Astrocyte (in vitro differentiated cells and primary cell): ENCODE measurements at places on chromosomes 4 and X. TPM values are rescaled to one million over a fixed set of nuclear protein-coding genes. Genes with fewer than 3 reads are reported as not detected.
A peak's percentile ranks its signal among the peaks of the same experiment; 100 is the strongest.

DNA sequence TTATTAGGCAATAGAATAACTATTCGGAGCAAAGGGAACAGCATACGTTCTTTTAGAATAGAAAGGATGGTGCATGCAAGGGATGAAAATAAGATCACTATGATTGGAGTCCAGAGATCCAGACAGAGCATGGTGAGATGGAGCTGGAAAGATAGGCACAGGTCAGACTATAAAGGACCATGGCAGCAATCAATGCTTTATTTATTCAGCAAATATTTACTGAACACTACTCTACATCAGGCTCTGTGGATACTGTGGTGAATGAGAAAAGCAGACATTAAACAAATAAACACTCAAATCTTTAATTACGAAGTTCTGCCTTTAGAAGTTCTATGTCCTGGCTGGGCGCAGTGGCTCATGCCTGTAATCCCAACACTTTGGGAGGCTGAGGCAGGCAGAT lies 44.7 kb upstream of the ACSL4 start:
- H3K36me3 ChIP-seq = no peaks in the 10 kb centered on the region
- DNase-seq = no peak
- H3K4me3 ChIP-seq = no peak overlapping the region
- peaks cover 6% of the 10 kb centered on the region for H3K4me1 ChIP-seq
- no peaks in the 10 kb centered on the region for H3K27me3 ChIP-seq

The F8A2 gene
- not detected in 2 replicates for total RNA-seq

DNA sequence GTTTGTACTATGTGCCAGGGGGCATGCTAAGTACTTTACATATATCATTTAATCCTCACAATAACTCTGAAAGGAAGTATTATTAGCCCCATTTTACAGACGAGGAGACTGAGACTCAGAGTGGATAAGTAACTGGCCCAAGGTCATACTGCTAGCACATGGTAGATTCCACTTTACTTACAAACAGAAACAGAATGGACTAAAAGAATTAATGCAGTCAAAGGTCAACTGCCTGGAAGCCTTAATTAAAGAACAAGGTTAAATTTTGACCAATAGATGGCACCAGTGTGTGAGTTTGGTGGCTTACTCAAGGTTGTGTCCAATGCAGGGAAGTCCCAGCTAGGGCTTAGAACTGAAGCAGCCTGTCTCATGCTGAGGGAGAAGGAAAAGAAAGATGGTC lies 4.7 kb downstream of the RIPPLY1 start:
- H3K4me3 ChIP-seq = no peak overlapping the region
- no peak overlapping the region for H3K27ac ChIP-seq
- H3K4me1 ChIP-seq = peaks cover 5% of the 10 kb centered on the region
- H3K36me3 ChIP-seq = no peaks in the 10 kb centered on the region
- peak; percentile 23 for DNase-seq
- no peaks in the 10 kb centered on the region for H3K27me3 ChIP-seq

DNA sequence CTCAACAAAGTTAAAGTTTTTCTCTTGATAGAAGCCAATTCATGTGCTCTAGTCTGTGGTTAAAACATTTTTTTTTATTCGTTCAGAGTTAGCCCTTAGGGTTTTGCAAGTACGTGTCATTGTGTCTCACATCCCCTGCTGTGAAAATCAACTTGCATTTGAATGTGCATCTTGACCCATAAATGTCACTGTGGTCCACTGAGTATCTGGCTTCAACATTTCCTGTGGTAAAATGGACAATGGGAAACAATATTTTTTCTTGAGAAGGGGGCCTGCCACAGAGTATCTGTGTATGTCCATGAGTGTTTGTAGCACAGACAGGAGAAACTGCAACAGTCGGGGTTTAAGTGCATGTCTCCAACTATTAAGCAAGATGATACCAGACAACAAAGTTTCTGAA lies 554.8 kb upstream of the TENM3 start:
- DNase-seq = peak; percentile 90
- H3K27me3 ChIP-seq = no peaks in the 10 kb centered on the region
- H3K27ac ChIP-seq = peak overlapping the region; percentile 98
- no peak overlapping the region for H3K4me3 ChIP-seq
- peaks cover 58% of the 10 kb centered on the region for H3K4me1 ChIP-seq

DNA sequence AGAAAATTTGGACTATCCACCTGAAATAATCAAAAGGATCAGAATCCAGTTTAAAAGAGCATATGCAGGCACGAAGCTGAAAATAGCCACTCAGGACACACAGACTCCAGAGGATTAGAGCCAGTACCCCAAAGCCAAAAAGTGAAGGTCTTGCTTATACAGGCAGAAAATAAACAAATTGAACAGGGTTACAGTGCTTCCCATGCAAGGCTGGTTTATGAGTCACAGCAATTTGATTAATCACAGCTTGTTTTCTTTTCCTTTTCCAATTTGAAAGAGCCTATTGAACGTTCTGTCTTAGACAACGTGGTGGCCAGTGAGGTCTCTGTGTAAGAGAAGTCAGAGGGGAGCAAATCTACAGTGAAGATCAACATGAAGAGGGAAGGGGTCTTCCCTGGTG lies 10.2 kb downstream of the HGFAC start:
- peaks cover 9% of the 10 kb centered on the region for H3K4me1 ChIP-seq
- no peak overlapping the region for H3K27ac ChIP-seq
- no peak overlapping the region for H3K4me3 ChIP-seq
- DNase-seq = peak; percentile 64
- no peaks in the 10 kb centered on the region for H3K36me3 ChIP-seq

DNA sequence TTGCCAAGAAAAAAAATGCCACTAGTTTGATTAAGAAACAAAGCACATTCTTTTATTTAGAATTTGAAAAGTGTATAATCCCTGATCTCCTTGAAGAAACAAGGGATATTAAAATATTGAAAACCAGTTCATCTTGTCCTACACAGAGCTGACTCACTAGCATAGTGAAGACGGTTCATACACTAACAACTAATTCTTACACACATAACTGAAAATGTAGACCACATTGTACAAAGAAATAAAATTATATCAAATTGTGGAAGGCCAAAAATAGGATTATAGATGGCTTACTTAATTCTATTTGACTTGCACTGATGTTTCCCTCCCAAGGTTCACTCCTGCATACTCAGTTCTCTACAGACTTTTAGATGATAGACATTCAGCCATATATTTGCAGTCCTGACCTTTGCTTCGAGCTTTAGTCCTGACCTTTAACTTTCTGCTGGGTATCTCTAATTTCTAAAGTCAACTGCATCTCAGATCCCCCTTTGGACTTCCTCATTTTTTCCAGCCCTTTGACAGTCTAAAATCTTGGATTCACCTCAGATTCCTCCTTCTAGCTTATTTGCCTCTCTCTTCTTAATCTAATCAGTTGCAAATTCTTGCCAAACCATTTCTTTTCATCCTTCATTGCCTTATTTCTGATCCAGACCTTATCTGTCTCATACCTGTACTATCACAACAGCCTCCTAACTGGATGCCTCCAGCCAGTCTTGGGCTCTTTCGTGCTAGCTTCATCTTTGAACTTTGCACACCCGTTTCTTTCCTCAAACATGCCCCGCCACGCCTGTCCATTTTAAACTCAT lies 4.5 kb upstream of the WWC2 start:
- no peak for DNase-seq
- no peak overlapping the region for H3K27ac ChIP-seq
- peaks cover 6% of the 10 kb centered on the region for H3K4me1 ChIP-seq
- no peak overlapping the region for H3K4me3 ChIP-seq
- H3K27me3 ChIP-seq = no peaks in the 10 kb centered on the region

GRCh38 chr4:103098341-103098740 lies 1.3 kb downstream of the BDH2 start:
- H3K27me3 ChIP-seq = no peaks in the 10 kb centered on the region
- DNase-seq = no peak
- no peak overlapping the region for H3K27ac ChIP-seq
- no peaks in the 10 kb centered on the region for H3K36me3 ChIP-seq
- H3K4me3 ChIP-seq = no peak overlapping the region

The PCDH7 gene
- 40.8 and 45.4 TPM in 2 replicates for total RNA-seq

DNA sequence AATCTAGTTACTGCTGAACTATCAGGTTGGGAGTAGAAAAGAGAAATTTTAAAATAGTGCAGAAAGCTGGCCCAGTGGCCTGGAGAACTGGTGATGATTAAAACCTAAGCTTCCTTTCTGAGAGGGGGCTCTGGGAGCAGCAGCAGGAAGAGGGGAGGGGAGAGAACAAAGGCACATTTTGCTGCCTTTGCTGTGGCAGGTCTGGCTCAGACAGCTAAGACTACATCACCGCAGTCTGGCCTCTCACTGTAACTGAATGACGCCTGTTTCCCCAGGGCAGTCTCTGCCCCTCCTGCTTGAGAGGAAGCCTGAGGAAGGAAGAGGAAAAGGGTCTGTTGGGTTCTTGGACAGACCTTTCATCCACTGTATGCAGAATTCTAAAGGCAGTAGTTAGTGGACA lies 148.5 kb downstream of the FRAS1 start:
- H3K4me1 ChIP-seq = no peaks in the 10 kb centered on the region
- H3K27me3 ChIP-seq = no peaks in the 10 kb centered on the region
- H3K4me3 ChIP-seq = no peak overlapping the region
- H3K36me3 ChIP-seq = no peaks in the 10 kb centered on the region

- H3K27me3 ChIP-seq = no peaks in the 10 kb centered on the region
- no peaks in the 10 kb centered on the region for H3K36me3 ChIP-seq
- peak overlapping the region; percentile 98 for H3K27ac ChIP-seq
- peak; percentile 94 for DNase-seq
- no peak overlapping the region for H3K4me3 ChIP-seq
Observed at GRCh38 chrX:45479196-45479834, 278.6 kb upstream of the DIPK2B start.

The CT83 gene
- total RNA-seq = not detected in 2 replicates

GRCh38 chrX:12946838-12947544 lies 27.9 kb upstream of the TMSB4X start:
- no peaks in the 10 kb centered on the region for H3K27me3 ChIP-seq
- DNase-seq = peak; percentile 71
- H3K36me3 ChIP-seq = no peaks in the 10 kb centered on the region
- H3K4me3 ChIP-seq = no peak overlapping the region

The PGAM4 gene
- 0.32 TPM in 1 of 2 replicates, not detected in the other for total RNA-seq

DNA sequence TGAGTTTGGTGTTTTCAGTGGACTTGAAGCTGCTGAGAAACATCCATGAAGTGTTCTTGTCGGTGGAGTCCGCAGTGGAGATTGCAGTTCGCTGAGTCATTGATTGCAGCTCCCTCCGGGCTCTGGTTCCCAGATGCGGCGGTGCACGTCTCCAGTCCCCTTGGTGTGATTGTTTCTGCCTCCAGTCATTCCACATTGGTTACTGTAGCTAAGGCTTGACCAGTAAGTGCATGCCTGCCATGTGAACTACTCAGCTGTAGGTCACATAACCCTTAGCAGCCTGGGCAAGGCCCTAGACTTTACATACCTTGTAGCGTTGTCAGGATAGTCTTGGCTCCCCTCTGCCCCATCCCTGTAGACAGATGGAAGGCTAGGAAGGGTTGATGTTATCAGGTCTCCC lies 53.8 kb upstream of the CLCN4 start:
- no peaks in the 10 kb centered on the region for H3K27me3 ChIP-seq
- no peaks in the 10 kb centered on the region for H3K36me3 ChIP-seq
- H3K4me1 ChIP-seq = no peaks in the 10 kb centered on the region
- peak overlapping the region; percentile 25 for H3K27ac ChIP-seq
- no peak overlapping the region for H3K4me3 ChIP-seq

DNA sequence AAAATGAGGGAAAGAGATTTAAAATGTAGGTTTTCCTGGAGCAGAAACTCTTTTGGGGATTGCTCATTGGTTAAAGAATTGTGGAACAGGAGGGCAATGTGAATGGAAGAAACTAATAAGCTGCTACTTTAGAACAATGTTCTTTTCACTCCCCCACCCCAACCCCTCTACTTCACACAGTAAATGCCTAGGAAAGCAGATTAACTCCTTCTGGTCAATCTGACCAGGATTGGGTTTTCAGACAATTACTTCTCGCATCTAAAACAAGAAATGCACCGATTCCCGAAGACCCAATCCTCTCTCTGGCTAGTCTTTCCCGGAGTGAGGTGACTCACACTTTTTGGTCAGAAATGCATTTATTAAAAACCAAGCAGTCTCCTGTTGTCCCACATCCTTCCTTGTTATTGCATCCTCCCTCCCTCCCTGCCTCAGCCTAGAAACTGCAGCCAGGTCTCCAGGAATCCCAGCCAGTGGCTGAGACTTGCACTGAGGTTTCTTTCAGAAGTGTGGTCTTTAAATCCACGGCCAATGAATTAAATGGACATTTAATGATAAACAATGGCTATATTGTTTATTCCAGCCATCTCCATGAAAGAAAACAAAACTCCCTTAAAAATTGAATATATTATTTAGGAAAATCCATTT lies 21.4 kb downstream of the MFAP3L start:
- DNase-seq = peak; percentile 82
- H3K36me3 ChIP-seq = no peaks in the 10 kb centered on the region
- no peak overlapping the region for H3K27ac ChIP-seq
- peaks cover 12% of the 10 kb centered on the region for H3K4me1 ChIP-seq
- H3K27me3 ChIP-seq = no peaks in the 10 kb centered on the region
- no peak overlapping the region for H3K4me3 ChIP-seq

The SPANXN3 gene
- not detected in 2 replicates for total RNA-seq

The ERAS gene
- 0.24 TPM in 1 of 2 replicates, not detected in the other for total RNA-seq

The CLGN gene
- total RNA-seq = 1.1 and 1.6 TPM in 2 replicates

GRCh38 chr4:180380733-180381132 lies 1862.5 kb upstream of the TENM3 start:
- no peaks in the 10 kb centered on the region for H3K36me3 ChIP-seq
- DNase-seq = peak; percentile 76
- no peak overlapping the region for H3K4me3 ChIP-seq
- no peak overlapping the region for H3K27ac ChIP-seq

- H3K27ac ChIP-seq = no peak overlapping the region
- no peaks in the 10 kb centered on the region for H3K27me3 ChIP-seq
- DNase-seq = no peak
- no peaks in the 10 kb centered on the region for H3K4me1 ChIP-seq
- no peaks in the 10 kb centered on the region for H3K36me3 ChIP-seq
Observed at GRCh38 chr4:114398410-114398809, 200.2 kb upstream of the UGT8 start.

The RIBC1 gene
- 0.34 and 0.46 TPM in 2 replicates for total RNA-seq

The MSANTD1 gene
- total RNA-seq = 1.4 and 1.6 TPM in 2 replicates
